Large intestine (tissue), 12 donors: ENCODE measurements at places on chromosomes 3 and 15.

DNA sequence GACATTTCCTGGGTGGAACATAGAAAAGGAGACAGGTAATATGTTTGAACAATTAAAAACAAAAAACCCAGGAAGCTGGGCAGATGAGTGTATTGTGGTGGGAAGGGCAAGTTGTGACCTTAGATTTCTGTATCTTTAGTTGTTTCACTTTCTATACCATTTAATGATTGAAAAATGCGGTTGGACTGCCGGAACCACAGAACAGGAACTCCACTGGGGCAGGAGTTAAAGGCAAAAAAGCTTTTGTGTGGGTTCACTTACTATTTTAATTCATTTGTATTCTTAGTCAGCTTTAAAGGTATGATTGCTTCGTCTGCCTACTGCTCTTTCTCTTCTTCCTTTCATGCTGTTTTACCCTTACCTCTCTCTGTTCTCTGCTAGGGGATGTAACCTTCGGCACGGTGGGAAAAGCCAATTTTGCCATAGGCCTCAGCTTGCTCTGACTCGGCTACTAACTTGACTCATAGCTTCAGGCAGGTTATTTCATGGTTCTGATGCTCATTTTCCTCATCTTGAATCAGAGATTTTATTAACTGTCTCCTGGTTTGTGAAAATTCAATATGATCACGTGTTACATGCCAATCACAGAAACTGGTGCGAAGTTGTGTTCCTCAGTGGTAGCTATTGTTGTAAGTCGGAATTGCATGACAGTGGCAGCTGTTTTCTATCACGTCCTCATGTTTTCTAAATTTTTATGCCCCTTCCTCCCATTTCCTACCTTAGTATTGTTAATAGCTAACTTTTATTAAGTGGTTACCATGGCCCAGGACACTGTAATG lies 1.6 kb upstream of the MCTP2 start:
- DNase-seq, result peak; percentile 50

DNA sequence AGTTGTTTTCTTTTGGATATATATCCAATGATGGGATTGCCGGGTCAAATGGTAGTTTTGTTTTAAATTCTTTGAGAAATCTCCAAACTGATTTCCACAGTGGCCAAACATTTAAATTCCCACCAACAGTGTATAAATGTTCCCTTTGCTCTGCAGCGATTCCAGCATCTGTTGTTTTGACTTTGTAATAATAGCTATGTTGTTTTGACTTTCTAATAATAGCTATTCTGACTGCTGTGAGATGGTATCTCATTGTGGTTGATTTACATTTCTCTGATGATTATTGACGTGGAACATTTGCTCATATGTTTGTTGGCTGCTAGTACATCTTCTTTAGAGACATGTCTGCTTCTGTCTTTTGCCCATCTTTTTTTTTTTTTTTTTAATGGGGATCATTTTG lies 332.2 kb upstream of the GBE1 start:
- DNase-seq, result no peak

DNA sequence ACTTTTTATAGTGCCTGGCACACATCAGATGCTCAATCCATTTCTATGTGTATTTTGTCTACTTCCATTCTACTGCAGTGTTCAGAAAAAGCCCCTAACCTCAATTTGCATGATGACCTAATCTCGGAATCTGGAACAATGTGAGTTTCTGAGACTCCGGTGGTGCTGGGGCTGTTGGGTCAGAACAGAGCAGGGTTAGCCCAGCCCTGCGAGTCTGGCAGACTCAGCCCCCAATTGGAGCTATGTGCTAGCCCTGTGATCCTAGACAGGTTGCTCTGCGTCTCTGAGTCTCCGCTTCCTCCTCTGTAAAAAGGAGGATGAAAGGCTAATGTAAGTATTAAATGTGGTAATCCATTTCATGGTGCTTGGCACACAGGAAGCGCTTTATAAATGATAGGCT lies 95.0 kb upstream of the ICE2 start:
- no peak for DNase-seq

DNA sequence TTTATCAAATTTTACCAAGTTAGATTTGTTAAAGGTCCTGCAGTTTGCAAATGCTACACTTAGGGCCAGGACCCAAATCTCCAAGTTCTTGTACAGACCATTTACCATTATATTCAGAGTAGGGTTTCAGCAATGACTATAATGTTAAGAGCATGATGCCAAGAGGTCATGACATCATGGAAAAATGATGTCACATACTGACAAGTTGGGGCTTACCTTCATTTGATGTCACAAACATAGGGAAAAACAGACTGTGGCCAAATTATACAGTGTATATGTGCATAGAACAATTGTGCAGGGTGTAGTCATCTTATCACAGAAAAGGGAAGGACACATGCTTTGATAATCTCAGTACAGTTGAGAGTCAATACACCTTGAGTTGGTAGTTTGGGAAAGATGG lies 10.1 kb upstream of the THRB start:
- no peak for DNase-seq

DNA sequence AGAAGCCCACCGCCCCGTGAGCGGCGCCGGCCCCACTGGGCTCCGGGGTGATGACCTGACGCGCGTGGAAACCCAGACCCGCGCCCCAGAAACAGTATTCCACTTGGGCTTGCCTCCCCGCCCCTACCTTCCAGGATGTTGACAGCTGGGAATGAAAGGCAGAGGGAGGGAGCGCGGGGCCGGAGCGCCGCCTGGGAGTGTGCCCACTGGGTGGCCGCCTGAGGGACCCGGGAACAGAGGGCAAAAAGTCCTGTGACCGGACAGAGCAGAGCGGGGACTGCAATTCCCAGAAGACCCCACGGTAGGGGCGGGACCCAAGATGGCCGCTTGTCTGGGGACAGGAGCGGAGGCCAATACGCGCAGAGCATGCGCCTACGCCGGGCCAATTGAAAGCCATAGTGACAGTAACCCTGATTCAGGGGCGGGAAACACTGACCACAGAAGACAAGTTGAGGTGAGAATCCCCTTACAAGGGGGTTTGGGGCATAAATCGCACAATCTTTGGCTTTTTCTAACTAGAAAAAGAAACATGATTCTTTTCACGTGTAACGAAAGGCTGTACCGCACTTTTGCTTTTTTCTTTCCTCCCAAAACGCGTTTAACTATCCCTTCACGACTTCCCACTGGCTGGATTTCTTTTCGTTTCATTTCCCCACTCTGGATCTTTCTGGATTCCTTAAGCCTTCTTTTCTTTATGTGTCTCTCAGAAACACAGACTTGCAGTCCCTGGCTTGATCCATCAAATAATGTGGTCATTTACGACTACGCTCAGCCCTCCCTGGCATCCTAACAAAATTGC lies at the start of gene FHIT:
FHIT (minus strand) TSS at position 279 of the 799 bp plus-strand sequence.
- DNase-seq, result peak; percentile 96

DNA sequence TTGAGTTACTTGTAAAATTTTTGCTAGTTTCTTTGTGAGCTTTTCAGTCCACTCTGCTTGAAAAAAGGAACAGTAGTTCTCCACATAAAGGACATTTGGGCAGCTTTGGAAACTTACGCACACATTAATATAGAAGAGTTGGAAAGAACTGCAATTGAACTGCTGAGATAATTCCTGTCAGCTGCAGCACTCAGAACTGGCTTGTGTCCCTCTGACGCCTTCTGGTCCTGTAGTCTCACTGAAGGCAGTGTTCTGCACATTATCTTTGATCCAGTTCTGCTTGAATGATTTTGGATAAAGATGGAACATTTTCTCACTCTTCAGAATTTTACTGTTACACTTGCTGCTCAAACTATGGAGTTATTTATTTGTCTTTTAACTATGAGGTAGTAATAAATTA lies 901.9 kb downstream of the OTOL1 start:
- no peak for DNase-seq

DNA sequence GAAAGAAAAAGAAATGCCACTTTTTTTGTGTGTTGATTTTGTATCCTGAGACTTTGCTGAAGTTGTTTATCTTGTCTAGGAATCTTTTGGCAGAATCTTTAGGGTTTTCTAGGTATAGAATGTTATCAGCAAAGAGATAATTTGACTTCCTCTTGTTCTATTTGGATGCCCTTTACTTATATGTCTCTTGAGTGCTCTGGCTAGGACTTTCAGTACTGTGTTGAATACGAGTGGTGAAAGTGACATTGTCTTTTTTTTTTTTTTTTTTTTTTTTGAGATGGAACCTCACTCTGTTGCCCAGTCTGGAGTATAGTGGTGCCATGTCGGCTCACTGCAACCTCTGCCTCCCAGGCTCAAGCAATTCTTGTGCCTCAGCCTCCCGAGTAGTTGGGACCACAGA lies 64.7 kb upstream of the NPHP3 start:
- DNase-seq, result no peak

DNA sequence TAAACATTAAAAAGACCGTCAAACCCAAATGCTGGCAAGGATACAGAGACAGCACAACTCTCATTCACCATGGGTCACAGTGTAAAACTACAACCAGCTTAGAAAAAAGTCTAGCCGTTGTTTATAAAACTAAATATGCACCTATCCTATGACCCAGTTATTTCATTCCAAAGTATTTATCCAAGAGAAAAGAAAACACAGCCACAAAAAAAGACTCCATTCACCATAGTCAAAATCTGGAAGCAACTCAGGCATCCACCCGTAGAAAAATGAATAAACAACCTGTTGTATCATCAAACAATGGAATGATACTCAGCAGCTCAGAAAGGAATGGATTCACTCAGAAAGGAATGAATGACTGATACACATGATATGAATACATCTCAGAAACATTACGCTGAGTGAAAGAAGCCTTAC lies 28.6 kb downstream of the PLD1 start:
- no peak for DNase-seq

GRCh38 chr15:75835990-75836958 lies 7.0 kb upstream of the UBE2Q2 start:
- no peak for DNase-seq

DNA sequence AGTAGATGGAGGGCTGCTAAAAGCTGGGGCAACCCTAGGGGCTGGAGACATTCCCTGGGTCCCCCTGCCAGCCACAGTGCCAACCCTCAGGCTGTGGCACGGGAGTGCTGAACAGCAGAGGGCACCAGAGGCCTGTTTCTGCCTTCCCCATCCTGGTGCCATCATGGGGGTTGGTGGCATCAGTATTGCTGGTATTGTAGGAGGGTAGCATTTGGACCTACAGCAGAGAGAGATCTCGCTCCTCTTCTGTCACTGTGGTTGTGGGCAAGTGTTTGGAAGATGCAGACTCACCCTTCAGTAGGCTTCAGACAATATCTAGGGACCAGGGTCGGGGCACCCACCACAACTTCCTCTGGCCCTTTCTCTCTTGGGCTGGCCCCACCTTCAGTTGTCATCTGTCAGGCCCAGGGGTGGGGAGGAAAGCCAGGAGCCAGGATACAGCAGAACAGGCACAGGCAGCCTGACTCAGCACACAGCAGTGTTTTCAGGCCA lies 123.5 kb downstream of the RPLP1 start:
- DNase-seq, result no peak

GRCh38 chr3:42349765-42350594 lies 60.4 kb downstream of the LYZL4 start:
- peak; percentile 21 for DNase-seq

DNA sequence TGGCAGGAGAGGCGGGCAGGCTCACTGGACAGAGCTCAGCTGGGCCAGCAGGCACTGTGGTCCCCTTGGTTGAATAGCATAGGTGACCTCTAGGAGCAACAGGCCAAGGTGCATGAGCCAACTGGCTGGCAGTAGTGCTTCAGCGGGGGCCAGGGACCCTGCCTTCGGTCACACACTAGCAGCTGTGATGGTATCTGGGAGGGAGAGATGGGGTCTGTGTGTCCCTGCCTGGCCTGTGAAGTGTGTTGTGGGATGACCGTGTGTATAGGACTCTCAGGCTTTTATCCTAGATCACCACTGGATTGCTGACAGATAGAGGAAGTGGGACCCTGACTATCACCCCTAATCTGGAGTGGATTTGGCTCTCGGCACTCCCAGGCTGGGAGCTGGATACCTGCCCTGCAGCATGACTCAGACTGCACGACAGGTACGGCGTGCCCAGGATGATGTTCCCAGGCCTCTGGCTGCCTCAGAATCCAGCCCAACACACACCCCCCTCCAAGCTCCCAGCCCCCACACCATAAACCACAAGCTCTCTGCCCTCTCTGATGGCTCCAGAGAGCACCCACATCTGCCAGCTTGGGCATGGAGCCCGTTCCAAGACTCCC lies 7.8 kb downstream of the RPS17 start:
- DNase-seq, result no peak

DNA sequence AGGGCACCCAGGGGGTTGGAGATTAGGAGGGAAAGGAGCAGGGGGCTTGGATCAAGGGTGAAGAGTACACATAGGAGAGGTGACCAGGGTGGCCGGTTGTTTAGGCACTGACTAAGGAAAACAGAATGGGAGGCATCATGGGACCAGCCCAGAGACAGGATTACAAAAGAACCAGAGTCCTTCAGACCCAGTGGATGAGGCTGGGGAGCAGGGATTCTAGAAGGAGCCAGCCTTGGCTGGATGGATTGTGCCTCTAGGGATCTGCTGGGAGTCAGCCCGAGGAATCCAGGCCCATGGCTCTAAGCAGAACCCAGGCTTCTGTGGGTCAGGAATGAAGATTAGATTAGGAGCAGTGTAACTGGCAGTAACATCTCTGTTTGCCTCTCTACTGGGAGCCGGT lies 98.6 kb downstream of the ARNT2 start:
- DNase-seq, result no peak

DNA sequence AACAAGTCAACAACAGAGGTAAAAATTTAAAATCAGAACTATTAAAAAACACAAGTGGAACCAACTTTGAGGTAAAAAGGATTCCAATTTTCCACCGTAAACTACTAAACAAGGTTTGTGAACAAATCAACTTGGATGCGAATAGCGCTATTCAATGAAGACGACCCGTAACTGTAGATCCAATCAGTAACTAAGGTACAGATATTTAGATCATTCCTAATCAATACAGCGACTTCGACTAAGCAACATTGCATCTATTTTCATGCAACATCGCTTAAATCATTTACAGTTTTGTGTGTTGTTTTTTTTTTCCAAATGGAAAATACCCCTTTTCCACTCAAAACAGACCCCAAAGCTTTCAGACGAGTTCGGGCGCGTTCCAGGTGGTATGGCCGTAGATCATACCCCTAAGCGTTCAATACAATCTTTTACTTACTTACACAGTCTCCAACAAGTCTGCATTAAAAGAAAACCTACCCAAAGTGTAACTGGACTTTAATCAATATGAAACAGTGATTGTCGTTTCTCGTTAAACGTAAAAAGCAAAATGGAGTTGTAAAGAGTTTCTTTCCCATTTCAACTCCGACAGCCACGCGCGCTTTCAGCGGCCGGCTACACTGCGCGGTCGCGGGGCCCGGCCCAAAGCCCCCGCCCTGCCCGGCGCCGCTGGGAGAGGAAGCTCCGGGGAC lies 786 bp downstream of the RHOA start:
- DNase-seq, result peak; percentile 13

GRCh38 chr15:88246081-88246480 lies 10.5 kb downstream of the NTRK3 start:
- no peak for DNase-seq

GRCh38 chr3:49721896-49722781 lies 1.6 kb downstream of the GMPPB start:
- no peak for DNase-seq

- no peak for DNase-seq
Measured at GRCh38 chr3:32448686-32449474, 53.8 kb downstream of the CMTM6 start.

- DNase-seq, result no peak
Measured at GRCh38 chr15:88835119-88835518, 31.9 kb downstream of the ACAN start.
